NCI-H748 treated with DMSO at 0.1 percent for 48 hours (cell line): ENCODE measurements at places on chromosomes 5 and 9.
A peak's percentile ranks its signal among the peaks of the same experiment; 100 is the strongest.

GRCh38 chr5:113276001-113276400, 158.8 kb downstream of the TSSK1B start:
- no peak for DNase-seq

- no peak for DNase-seq
Measured at GRCh38 chr5:54894957-54895815, 90.2 kb downstream of the ESM1 start.

DNA sequence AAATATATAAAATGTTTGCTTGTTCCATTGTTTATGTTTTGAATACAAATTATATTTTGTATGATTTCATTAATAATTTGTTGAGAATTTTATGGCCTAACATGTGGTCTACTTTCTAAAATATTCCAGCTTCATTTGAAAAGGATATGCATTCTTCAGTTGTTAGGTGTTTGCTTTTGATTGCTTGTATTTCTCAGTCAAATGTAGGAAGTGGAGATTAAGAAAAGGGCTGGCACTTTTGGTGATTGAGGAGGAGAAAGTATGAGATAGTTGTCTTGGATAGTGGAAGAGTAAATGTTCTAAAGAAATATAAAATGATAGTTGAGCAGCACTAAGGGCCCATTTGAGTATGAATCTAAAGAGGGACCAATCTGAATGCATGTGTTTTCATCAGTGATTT, 23.1 kb downstream of the JAK2 start:
- DNase-seq: no peak

DNA sequence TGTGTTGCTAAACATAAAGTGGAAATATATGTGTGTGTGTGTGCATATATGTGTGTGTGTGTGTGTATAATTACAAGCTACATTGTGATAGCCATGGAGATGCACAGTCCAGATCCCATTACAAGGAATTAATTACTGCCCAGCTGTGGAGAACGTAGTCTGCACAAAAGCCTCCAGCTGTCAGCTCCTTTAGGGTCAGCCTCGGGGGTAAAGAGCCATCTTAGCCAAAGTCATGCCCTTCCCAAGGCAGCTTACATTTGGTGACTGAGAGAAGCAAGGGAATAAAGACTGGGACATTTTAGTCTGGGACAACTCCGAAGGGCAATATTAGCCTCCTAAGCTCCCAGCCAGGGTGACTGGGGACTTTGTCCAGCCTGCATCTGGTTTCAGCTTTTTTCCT, 21.9 kb upstream of the FOCAD start:
- peak; percentile 33 for DNase-seq

DNA sequence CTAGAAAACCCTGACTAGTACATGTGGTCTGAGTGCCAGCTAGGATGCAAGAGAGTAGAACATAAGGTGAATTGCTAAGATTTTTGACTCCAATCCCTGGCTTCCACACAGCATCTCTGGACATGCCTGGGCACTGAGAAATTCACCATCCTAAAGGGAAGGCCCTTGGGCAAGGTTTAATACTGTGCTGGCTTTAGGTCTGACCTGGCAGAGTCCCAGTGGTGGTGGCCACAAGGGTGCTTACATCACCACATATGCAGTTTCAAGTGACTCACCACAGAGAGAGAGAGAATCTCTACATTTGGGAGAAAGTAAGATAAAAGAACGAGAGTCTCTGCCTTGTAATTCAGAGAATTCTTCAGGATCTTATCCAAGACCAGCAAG, 661.6 kb upstream of the C9orf72 start:
- no peak for DNase-seq

- no peak for DNase-seq
Measured at GRCh38 chr5:170223906-170224305, 8.9 kb upstream of the C5orf58 start.

DNA sequence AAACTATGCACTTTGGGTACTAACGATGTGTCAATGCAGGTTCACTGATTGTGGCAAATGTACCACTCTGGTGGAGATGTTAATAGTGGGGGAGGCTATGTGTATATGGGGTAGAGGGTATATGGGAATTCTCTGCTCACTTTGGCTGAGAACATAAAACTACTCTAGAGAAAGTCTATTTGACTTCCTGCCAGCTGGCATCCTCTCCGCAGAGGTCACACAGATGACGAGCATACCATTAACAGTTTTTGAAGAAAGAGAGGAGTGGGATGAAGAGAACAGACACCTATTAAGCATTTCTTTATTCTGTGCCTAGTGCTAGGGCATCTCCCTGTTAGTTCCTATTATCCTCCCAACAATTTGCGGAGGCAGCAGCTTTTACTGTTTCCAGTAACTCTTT, 58.4 kb upstream of the TRIM32 start:
- DNase-seq: no peak

DNA sequence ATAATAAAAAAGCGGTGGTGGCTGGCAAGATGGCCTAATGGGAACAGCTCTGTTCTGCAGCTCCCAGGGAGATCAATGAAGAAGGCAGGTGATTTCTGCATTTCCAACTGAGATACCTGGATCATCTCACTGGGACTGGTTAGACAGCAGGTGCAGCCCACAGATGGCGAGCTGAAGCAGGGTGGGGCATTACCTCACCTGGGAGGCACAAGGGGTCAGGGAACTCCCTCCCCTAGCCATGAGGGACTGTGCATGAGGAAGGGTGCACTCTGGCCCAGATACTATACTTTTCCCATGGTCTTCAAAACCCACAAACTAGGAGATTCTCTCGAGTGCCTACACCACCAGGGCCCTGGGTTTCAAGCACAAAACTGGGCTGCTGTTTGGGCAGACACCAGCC, 45.6 kb upstream of the PTGER4 start:
- no peak for DNase-seq

- no peak for DNase-seq
Measured at GRCh38 chr5:148372166-148372725, 11.5 kb upstream of the FBXO38 start.

DNA sequence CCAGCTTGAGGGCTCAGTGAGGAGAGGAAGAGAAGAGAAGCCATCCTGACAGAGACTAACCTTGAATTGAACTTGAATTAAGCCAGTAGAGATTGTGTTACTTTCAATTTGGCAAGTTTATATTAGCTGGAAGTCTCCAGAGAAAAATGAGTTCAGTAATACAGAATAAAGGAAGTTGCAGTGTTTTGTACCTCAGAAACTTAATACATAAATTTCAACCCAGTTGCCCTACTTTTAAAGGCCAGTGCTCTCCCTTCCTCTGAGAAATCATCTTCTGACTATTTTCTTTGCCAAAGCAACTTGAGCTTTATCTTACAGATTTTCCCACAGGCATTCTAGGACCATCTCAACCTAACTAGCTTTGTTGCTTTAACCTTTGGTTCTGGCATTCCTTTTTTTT, 231.0 kb upstream of the GAS1 start:
- DNase-seq: no peak

DNA sequence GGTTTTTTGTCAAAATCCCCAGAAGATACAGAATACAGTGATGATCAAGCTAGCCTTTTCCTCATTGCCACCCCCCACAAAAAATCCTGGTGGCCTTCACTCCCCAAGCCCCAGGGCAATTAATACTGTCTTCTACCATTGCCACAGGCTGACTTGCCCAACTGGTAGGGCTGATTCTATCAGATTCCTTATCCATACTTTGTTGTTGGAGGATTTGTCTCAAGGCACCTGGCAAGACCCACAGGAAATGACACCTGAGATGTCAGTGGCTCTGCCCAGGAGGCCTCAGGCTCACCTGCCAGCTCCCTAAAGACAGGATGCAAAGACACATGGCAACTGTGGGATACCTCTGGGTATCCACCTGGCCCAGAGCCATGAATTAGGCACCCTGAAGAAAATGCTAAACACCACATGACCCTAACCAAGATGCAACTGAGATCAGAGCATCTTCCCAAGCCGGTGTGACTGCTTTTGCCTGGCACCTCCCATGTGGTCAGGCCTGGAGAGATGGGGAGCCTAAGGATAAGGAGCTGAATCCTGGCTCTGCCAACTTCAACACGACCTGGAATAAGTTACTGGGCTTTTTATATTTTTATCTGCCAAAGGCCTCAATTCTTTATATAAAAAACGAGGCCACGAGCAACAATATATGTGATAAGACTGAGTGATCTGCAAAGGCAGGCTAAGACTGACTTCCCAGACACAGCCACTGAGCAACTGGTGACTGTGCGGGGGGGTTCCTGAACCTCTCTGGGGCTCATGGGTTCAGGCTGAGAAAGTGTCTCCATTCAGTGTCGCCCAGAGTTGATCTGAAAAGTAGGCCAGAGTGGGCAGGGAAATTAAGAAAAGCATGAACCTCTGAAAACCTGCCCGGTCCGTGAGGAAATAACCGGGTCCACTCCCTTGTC, 944 bp downstream of the ATOX1 start:
- DNase-seq: no peak

DNA sequence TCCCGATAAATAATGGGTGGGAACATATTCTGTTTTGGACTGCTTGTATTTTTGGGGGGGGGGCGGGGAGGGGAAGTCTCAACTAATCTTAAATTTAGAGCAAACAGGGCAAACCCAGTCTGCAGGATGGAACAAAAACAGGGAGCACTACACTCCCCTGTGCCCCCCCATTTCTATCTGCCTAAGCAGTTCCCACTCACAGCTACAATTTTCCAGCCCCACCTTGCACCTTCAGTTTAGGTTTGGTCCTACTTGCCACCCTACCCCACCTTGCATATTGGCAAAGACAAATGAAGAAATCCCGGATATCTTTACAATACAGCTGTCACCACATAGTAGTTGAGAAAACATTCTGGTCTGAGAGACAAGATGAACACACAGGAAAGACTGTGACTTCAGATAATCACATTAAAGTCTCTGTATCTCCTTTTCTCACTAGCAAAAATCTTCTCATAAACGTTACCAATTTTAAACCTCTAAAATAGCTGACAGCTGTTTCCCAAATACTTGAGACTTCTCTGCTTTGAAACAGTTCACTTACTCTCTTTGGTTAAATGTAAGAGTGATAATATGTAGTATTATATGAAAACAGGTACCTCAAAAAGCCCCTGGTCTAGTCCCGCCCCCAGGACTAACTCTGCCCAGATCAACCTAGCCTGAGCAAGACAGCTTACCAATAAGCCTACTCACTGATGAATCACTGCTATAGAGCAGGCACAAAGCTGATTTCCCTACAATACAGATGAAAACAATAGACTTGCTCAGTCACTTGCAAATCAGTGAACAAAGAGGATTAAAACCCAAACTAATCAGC, 5.2 kb upstream of the RAPGEF6 start:
- DNase-seq: no peak

GRCh38 chr9:8011974-8012373, 212.4 kb upstream of the DMAC1 start:
- peak; percentile 94 for DNase-seq

DNA sequence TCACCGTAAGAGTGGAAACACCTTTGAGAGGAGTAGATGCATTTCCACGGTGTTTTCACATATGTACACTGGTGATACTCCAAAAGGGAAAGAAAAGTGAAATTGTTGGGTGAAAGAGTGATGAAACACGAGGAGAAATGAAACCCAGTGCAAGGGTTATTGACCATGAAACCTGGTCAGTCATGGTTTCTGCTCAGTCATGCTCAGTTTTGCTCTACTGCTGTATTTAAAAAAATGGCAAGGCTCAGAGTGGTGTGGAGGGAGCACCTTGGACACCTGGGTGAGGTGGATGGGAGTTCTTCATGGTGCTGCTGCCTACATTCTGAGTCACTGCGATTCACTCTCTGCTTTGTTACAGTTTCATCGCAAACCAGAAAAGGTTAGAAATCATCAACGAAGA, 32.3 kb downstream of the NTRK2 start:
- no peak for DNase-seq

- no peak for DNase-seq
Measured at GRCh38 chr5:165325221-165325620, 1819.8 kb downstream of the MAT2B start.
